ENCODE measurements at places on chromosomes 16 and 17.

DNA sequence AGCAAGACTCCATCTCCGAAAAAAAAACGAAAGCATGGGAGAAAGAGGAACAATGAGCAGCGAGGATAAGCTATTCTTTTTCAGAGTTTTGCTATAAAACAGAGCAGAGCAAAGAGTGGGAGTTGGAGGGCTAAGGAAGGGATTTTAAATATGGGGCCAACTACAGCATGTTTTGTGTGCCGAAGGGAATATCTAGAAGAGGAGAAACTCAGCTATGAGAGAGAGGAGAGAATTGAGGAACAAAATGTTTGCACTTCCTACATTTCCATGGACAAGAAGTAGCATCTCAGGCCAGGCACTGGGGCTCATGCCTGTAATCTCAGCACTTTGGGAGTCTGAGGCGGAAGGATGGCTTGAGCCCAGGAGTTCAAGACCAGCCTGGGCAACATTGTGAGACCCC, 13.1 kb upstream of the GRB2 start:
- DNase-seq: no peak

GRCh38 chr16:52494621-52495020, 52.3 kb downstream of the TOX3 start:
- DNase-seq: no peak

GRCh38 chr17:1940810-1941185, 84.3 kb downstream of the RTN4RL1 start:
- DNase-seq: no peak

GRCh38 chr16:81505011-81505661, 60.5 kb downstream of the CMIP start:
- DNase-seq: no peak

DNA sequence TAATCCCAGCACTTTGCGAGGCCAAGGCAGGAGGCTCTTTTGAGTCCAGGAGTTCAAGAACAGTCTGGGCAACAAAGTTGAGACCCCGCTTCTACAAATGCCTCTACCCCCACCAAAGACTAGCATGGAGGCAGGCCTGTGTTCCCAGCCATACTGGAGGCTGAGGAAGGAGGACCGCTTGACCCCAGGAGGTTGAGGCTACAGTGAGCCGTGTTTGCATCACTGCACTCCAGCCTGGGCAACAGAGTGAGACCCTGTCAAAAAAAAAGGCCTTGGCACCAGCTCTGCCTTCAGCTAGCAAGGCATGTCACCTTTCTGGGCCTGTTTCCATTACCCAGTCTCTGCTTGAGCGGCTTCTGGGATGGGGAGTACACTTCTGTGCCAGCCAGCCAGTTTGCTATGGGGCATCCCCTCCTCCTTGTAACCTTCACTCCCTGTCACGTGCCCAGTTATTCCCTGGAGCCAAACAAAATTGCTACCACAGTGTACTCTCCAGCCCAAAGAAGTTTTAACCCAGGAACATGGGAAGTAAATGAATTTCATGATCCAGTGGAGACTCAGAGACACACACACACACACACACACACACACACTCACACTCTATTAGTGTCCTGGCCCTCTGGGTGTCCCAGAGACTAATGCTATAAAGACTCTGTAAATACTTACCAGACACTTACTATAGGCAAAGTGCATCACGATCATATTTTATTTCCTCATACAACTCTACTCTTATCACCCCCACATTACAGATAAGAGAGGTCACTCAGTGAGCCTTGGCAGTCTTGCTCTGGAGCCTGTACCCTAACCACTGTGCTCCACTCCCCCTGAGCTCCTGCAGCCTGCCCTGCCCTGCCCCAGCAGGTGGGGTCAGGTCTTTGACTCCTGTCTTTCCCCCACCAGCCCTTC, 2.5 kb downstream of the CISD3 start:
- no peak for DNase-seq

DNA sequence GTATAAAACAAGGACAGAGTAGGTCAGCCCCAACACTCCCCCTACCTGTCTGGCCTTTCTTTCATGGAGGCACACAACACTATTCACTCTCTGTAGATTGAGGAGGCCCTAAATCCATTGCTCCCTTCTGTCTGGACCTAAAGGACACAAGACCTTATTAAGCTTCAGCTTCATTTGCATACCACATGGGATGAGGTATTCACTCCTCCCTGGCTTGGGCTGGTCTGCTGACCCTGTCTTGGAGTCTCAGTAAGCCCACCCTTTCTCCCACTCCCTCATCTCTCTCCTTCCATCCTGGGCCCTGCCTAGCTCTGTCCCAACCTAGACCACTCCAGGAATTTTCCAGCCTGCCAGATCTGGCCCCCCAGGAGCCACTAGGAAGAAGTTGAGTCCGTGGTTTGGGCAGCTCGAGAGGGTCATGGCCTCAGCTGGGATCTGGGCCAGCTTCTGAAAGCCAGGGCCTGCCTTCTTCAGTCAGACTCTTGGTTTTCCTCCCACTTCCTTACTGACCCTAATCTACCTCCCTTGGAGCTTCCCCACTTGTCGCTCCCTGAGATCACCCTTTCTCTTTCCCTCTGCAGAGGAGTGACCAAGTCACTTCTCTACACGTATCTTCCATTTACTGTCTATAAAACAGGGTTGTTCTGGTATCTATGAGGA, 6.5 kb upstream of the LLGL1 start:
- no peak for DNase-seq

DNA sequence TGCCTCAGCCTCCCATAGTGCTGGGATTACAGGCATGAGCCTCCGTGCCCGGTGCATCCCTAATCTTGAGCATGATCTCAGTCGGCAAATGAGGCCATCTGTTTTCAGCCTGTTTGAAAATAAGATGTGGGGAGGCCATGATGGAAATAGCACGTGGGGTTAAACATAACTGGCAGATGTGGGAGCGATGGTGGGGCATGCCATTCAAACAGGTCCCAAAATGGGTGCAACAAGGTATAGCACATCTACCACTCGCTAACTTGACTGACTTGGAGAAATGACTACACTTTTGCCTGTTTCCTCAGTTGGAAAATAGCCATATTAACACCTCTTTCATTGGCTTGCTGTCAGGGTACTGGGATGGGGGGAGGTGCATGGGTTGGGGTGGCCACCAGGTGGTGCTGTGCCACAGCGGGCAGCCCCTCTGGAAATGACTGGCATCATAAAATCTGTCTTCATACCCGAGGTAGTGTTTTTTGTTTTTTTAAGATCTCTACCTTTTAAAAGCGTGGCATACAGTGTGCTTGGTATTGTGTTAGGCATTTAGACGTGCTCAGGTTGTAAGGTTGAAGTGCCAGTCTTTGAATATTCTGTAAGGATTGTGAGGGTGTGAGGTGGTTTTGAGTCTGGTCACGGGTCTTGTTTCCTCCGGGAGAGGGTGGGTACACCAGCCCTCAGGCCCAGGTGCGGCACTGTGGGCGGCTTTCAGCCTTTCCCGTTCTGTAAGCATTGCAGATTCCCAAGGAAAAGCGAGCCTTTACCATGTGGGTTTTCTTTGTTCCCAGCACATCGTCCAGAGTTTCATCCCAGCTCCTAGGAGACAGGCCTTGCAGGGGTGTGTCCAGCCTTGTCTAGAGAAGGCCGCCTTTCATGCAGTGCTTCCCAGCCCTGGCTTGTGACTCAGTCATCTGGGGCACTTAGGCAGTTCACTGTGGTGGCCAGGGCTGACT, 2.9 kb upstream of the TTYH2 start:
- DNase-seq: peak; percentile 73
